Transverse colon (tissue), 4 donors: ENCODE measurements at places on chromosomes 7 and 10. TPM values are rescaled to one million over a fixed set of nuclear protein-coding genes. Genes with fewer than 3 reads are reported as not detected.

Gene GRM3
- not detected for total RNA-seq

- no peak overlapping the region for H3K4me3 ChIP-seq
- no peak for DNase-seq
- H3K4me1 ChIP-seq, result no peaks in the 10 kb centered on the region
- H3K36me3 ChIP-seq, result no peaks in the 10 kb centered on the region
- H3K27me3 ChIP-seq, result no peaks in the 10 kb centered on the region
These were observed 201.8 kb downstream of the GLI3 start for GRCh38 chr7:42035210-42035609.

- peak overlapping the region; percentile 28 for H3K4me3 ChIP-seq
- H3K27ac ChIP-seq, result peak overlapping the region; percentile 83
- H3K36me3 ChIP-seq, result no peaks in the 10 kb centered on the region
These were observed 11.6 kb upstream of the SVIL start for GRCh38 chr10:29646238-29646902.

DNA sequence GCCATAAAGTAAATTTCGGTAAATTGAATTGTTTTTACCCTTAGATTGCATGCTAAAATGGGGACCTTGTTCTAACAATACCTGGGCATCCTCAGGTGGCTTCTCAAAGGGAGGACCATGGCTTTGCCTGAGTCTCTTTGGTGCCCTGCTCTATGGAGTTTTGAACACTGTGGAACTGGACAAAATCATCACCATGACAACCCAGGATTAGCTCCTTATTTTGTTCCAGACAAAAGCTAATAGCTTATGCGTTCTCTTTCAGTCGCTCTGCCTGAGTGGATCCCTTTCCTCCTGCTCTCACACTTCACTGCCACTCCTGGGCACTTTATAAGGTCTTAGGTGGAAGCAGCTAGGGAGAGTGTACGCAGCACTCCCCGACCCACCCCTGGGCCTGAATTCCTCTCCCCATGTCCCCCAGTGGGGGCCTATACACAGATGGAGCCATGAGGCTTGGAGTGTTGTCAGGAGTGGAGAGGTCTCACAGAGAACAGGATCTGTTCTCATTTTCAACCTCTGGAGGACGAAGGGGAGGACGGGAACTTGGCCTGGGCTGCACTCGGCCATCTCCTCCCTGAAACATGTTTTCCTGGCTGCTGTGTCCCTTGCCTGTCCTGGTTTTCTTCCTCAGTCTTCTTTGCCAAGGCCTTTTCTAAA, 19.0 kb downstream of the ADCYAP1R1 start:
- DNase-seq, result no peak
- H3K4me3 ChIP-seq, result no peak overlapping the region
- H3K4me1 ChIP-seq, result no peaks in the 10 kb centered on the region
- H3K27me3 ChIP-seq, result no peaks in the 10 kb centered on the region

DNA sequence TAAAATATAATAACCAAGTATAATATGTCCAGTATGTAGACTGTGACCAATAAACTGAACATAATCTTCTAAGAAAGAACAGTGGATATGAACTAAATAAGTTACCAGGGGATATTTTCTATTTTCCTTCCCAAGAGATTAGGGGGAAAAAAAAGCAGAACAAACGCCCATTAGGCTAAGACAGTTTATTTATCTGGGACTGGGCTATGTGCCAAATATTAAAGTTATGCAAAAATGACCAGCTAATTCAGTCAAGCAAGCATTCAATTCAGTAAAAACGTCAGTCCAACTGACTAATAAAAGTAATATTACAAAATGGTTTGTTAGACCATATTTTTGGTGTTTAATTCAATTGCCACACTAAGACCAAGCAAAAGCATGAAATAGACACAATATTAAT, 122.2 kb downstream of the TSPAN12 start:
- H3K4me3 ChIP-seq, result no peak overlapping the region
- no peaks in the 10 kb centered on the region for H3K36me3 ChIP-seq
- H3K27ac ChIP-seq, result no peak overlapping the region
- H3K4me1 ChIP-seq, result no peaks in the 10 kb centered on the region
- no peaks in the 10 kb centered on the region for H3K27me3 ChIP-seq

DNA sequence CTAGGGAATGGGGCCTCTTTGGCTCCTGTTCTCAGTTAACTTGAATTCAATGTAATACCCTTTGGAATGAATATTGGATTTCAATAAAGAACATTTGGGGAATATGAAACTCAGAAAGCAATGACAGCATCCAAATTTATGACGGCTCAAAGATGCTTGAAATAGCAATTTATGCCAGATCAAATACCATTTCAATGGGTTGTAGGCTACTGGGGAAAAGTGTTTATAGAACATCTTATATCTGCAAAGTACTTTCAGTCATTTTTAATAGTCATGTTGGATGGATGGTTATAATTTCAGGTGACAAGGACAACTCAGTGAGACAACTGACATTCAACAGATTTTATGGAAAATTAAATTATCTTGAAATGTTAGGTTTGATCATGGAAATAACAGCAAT, 772.7 kb downstream of the PHTF2 start:
- no peaks in the 10 kb centered on the region for H3K36me3 ChIP-seq
- no peak overlapping the region for H3K4me3 ChIP-seq
- H3K27ac ChIP-seq, result no peak overlapping the region
- DNase-seq, result no peak
- H3K27me3 ChIP-seq, result no peaks in the 10 kb centered on the region
